ENCODE measurements at places on chromosomes 12 and 14. TPM values are rescaled to one million over a fixed set of nuclear protein-coding genes. Genes with fewer than 3 reads are reported as not detected.

The GAS2L3 gene
- 2.3 TPM for total RNA-seq

The TGFB3 gene
- total RNA-seq: 4.8 TPM

The ITFG2 gene
- 48.9 TPM for total RNA-seq

The ORMDL2 gene
- total RNA-seq: 28.5 TPM

The TAPBPL gene
- 22.9 TPM for total RNA-seq

The VDR gene
- 1.6 TPM for total RNA-seq

The MYF5 gene
- not detected for total RNA-seq

The NPFF gene
- total RNA-seq: not detected

The TMED10 gene
- 443 TPM for total RNA-seq

The HCAR1 gene
- total RNA-seq: 20.6 TPM

The WDHD1 gene
- 1.8 TPM for total RNA-seq

The SLC25A21 gene
- 1.6 TPM for total RNA-seq

The SIRT4 gene
- total RNA-seq: 3.1 TPM

The STK38L gene
- 29.4 TPM for total RNA-seq

The CD163 gene
- 98.6 TPM for total RNA-seq

The SMAGP gene
- 5.8 TPM for total RNA-seq

The TAS2R9 gene
- total RNA-seq: not detected

The KIF21A gene
- total RNA-seq: 11.7 TPM

The KRT85 gene
- total RNA-seq: not detected

The NCOR2 gene
- 83.9 TPM for total RNA-seq

The SVOP gene
- not detected for total RNA-seq

The INSM2 gene
- total RNA-seq: not detected

The ITGA7 gene
- 33.1 TPM for total RNA-seq

The PPP1R36 gene
- total RNA-seq: 2.3 TPM

The HRK gene
- total RNA-seq: 0.16 TPM

The RPGRIP1 gene
- 0.48 TPM for total RNA-seq

The OVCH1 gene
- total RNA-seq: 0.64 TPM

The RNASE2 gene
- total RNA-seq: 1.3 TPM

The RASAL1 gene
- 6.7 TPM for total RNA-seq

The CEBPE gene
- 0.32 TPM for total RNA-seq

The APOF gene
- not detected for total RNA-seq

The KLRK1 gene
- 7.0 TPM for total RNA-seq

The SOAT2 gene
- 0.33 TPM for total RNA-seq

The C14orf180 gene
- total RNA-seq: 4.2 TPM

The TAS2R8 gene
- total RNA-seq: not detected

The ALX1 gene
- not detected for total RNA-seq

The IL22 gene
- total RNA-seq: not detected

The CD69 gene
- total RNA-seq: 7.4 TPM

The AMDHD1 gene
- total RNA-seq: 1.3 TPM

The TMCC3 gene
- 17.0 TPM for total RNA-seq

The GLIPR1L2 gene
- total RNA-seq: 0.80 TPM

The DBX2 gene
- 0.33 TPM for total RNA-seq

The NTF3 gene
- total RNA-seq: 0.88 TPM

The RIMKLB gene
- total RNA-seq: 42.2 TPM

The GDF11 gene
- total RNA-seq: 1.6 TPM

The ATG2B gene
- total RNA-seq: 51.4 TPM
